Neural crest cell (in vitro differentiated cells): ENCODE measurements at places on chromosomes 7 and 10.

DNA sequence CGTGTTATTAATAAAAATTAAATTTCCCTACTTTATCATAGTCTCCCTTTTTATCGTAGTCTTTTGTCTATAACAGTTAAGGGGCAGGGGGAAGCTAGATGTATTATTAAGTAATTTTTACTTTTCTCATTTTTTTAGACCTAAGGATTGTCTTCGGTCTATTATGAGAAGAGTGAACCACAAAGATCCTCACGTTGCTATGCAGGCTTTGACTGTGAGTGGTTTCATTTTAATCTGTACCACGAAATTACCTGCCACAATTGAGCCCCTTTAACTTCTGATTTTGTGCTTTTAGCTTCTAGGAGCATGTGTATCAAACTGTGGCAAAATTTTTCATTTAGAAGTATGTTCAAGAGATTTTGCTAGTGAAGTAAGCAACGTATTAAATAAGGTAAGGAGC, 40.6 kb downstream of the STAM start:
- no peak for DNase-seq

DNA sequence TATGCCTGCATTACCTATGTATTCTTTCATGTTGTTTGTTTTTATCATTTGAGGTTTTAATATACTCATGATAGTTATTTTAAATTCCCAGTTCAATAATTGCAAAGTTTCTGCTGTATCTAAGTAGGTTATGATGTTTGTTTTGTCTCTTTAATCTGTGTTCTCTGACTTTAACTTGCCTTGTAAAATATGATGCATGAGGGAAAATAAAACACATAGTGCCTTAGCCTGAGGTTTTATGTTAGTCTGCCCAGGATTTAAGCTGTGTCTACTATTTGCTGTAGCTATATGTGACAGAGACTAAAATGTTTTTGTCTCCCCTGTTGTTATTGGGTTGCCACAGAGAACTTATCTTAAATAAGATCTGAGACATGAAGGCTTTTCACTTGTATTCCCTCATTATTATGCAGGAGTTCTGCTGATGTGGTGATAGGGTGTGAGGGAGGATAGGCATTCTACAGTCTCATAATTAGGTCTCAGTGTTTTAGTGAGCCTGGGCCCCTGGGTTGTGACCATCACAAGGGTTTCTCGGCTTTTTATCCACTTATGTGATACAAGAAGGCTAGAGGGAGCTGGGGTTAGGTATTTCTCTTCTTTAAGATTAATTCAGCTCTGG, 582.5 kb downstream of the CNTNAP2 start:
- DNase-seq: no peak

- peak; percentile 74 for DNase-seq
Measured at GRCh38 chr7:99312316-99313203, 13.1 kb upstream of the ARPC1A start.

DNA sequence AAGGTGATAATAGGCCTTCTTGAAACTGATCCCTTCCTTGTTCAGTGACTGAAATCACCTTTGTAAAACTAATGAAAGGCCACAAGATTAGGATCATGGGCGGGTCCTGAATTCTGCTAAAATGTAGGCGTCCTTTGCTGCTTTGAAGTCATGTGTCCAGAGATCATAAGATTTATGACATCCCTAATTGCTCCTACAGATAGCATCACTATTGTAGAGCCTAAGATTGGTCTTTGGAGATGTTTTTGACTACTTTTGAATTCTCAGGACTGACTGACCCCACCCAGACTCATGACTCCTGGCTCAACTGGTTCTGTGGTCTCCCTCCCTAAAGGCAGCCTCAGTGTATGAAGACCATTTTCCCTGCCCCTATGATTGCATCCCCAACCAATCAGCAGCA, 322.6 kb upstream of the SEMA3D start:
- DNase-seq: no peak

GRCh38 chr7:142800699-142801260, 30.0 kb downstream of the PRSS2 start:
- DNase-seq: no peak

- DNase-seq: no peak
Measured at GRCh38 chr10:119502209-119502608, 40.3 kb downstream of the RGS10 start.

- no peak for DNase-seq
Measured at GRCh38 chr10:57948796-57949195, 318.9 kb downstream of the IPMK start.
